Fibroblast of lung (primary cell): ENCODE measurements at places on chromosomes 6 and 20. TPM values are rescaled to one million over a fixed set of nuclear protein-coding genes. Genes with fewer than 3 reads are reported as not detected.
A peak's percentile ranks its signal among the peaks of the same experiment; 100 is the strongest.

DNA sequence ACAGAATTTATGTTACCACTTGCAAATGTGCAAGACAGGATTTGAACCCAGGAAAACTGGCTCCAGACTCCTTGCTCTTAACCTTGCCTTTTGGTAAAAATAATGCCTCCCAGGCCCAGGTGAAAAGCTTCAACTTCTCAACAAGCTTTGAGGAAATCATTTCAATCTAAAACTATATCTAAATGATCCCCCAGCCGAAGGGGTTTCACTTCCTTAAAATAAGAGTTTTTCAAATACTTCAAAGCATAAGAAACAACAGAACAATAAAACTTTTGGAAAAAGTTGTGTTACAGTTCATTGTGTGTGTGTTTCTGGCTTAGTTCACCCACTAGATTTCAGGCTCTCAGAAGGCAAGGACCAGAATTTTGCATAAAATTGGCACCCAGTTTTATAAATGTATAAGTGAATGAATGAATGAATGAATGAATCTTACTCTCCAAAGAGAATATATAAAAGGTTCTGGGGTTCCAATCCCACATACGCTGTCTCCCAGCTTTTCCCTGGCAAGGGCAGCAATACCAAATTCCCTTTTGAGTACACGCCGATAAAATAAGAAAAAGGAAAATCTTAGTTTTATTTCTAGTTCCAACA lies 5.4 kb downstream of the OR2H2 start:
- no peak for DNase-seq

GRCh38 chr6:85463621-85464259 lies 13.9 kb downstream of the NT5E start:
- DNase-seq, result no peak

The THEMIS gene
- polyA plus RNA-seq, result not detected in 2 replicates

The GRM1 gene
- polyA plus RNA-seq, result 0.03 TPM in 1 of 2 replicates, not detected in the other

The TREML1 gene
- polyA plus RNA-seq, result not detected in 2 replicates

The KHDC1L gene
- polyA plus RNA-seq, result 0.12 and 0.19 TPM in 2 replicates

The ZBTB46 gene
- polyA plus RNA-seq, result 0.53 and 0.96 TPM in 2 replicates

The PGC gene
- polyA plus RNA-seq, result not detected in 2 replicates

DNA sequence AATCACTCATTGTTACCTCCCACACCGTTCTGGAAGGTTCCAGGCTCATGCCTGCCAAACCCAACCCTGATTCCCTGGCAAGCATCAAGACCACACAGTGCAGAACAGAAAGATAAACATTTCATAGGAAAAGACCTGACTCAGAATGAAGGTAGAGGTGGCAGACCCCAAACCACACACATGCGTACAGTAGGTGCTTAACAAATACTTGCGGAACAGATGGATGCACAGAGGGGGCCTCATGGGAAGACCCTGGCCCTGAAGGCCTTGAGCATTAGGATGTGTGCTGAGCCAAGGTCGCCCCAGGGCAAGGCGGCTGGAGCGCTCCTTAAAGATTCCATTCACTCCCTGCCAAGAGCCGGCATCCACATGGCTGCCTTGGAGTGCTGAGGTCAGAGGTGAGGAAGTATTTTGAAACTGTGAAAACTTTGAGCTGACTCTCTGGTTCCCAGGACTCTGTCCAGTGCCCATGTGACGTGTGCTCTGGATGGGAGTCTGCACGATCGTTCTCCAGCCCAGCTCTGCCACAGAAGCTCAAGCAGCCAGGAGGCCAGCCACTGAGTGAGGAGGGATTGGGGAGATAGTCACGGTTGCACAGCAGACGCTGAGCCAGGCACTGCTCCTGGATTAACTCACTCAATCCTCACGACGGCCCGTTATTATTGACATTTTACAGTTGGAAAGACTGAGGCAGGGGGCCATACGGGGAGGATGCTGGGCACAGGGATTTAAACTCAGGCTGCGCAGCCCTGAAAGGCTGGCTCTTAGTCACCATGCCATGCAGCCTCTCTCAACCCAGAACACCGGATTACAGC lies 65.5 kb upstream of the AFDN start:
- DNase-seq, result peak; percentile 75

The KCNK15 gene
- 0.03 and 2.2 TPM in 2 replicates for polyA plus RNA-seq

DNA sequence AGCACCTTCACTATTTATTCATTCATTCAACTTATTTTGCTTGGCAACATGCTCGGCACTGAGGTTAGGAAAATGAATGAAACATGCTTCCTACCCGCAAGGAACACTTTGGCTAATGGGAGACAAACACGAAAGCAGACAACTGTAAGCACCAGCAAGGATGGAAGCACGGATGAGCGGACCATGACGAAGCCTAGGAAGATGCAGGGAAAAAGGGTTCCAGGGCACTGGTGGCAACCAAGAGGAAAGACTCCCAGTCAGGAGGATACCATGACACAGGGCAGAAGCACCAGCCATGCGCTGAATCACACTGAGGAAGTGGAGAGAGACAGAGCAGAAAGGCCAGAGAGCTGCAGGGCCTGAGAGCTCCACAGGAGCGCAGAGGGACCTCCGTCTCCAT lies 9.8 kb downstream of the PDE10A start:
- DNase-seq, result peak; percentile 44

GRCh38 chr6:80622641-80623040 lies 516.2 kb downstream of the BCKDHB start:
- no peak for DNase-seq

DNA sequence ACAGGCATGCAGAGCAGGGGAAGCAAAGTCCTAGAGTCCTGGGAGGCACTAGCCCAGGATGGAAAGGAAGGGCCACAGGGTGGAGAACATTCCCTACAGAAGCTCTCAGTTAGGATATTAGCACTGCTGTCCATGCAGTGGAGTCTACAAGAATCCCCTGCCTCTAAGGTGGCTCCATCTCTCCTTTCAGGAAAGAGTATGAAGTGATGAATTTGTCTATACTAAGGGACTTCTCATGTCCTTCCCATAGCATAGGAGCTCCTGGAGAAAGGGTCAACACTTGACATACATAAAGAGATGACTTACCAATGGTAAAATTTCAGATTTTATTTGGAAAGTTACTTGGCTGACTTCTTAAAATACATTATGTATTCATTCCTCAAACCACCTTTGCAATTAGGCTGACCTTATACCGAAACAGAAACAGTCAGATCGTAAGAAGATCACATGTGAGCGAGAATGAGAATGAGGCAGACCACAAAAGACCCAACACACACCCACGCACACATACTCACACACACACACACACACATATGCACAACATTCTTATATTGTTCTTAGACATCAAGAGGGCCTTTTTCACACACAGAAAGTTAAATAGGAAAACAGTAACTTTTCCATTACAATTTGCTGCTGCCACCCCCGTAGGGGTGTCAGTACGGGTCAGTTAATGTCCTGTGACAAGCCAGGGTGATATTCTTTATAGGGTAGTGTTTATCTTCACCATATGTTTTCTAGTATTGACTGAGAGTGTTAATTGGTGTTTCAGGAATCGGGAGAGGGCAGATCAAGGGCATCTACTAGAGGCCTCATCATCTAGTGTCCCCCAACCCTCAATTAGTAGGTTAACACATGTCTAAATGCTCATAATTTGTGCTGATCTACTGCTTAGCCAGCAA lies 159.4 kb downstream of the FAXC start:
- no peak for DNase-seq

GRCh38 chr6:2680264-2680922 lies 70.3 kb downstream of the MYLK4 start:
- no peak for DNase-seq

DNA sequence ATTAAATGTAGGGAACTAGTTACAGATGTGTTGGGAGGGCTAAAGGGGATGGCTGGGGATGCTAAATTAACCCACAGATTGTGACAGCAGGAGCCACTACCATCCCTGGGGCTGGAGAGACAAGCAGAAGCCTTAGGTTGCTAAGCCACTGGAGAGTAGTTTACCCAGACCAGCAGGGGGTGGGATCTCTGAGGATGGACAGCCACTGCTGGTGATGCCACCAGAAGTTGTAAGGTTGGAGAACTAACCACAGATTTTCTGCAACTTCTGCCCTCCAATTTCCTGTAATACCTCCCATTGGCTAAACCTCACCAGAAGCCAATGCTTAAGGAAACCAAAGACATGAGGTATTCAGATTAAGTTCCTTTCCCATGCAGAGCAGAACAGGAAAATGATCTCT lies 139.6 kb upstream of the NOX3 start:
- no peak for DNase-seq

GRCh38 chr20:62765021-62765420 lies 31.3 kb upstream of the MRGBP start:
- DNase-seq, result no peak

DNA sequence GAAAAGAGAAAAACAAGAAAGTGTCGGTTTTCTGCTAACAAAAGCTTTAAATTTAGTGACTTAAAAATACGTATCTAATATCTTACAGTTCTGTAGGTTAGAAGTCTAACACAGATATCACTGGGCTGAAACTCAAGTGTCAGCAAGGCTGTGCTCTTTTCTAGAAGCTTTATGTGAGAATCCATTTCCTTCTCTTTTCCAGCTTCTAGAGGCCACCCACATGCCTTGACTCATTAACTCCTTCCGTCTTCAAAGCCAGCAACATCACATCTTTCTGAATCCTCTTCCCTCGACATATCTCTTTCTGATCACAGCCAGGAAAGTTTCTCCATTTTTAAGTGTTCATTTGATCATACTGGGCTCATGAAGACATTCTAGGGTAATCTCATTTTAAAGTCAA lies 262.0 kb downstream of the MAFB start:
- no peak for DNase-seq

The FAM110A gene
- polyA plus RNA-seq, result 1.5 and 4.0 TPM in 2 replicates

DNA sequence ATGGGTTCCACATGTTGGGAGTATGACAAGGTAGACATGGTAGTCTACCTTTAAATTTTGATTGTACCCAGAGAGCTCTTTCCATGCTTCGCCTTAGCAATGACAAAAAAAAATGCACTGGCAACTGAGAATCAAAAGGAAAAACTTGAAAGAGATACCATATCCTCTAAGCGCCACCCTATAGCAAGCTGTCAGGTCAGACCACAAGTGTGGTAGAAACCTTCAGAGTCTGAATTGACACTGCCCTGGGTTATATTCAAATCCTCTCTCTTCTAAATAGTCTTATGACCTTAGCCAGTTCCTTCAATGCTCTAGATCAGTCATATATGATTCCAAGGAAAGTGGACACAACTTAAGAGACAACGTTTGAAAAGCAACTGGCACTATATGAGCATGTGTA lies 45.6 kb upstream of the SMLR1 start:
- DNase-seq, result no peak

The SNAP25 gene
- 7.2 and 8.2 TPM in 2 replicates for polyA plus RNA-seq

GRCh38 chr6:126477678-126478077 lies 137.8 kb downstream of the CENPW start:
- DNase-seq, result no peak

The UST gene
- 6.8 and 9.7 TPM in 2 replicates for polyA plus RNA-seq

- DNase-seq, result no peak
Observed at GRCh38 chr6:51098791-51099190, 280.1 kb downstream of the TFAP2B start.

DNA sequence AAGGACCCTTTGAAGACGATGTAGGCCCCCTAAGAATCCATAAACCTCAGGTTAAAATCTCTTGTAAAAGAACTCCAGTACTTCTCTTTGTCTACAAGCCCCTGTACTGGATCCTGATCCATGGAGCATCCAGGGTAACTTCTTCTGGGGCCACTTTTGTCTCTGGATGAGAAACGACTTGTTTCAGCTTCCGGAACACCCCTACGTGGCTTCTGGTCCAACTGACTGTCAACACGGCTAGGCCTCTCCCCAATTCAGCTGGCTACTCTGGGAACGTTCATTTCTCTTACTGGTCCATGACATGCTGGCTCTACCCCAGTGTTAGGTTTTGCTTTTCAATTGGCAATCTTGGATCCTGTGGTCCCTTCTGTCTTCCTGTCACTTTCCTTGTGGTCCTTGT lies 198.0 kb downstream of the BACH2 start:
- DNase-seq, result peak; percentile 61

DNA sequence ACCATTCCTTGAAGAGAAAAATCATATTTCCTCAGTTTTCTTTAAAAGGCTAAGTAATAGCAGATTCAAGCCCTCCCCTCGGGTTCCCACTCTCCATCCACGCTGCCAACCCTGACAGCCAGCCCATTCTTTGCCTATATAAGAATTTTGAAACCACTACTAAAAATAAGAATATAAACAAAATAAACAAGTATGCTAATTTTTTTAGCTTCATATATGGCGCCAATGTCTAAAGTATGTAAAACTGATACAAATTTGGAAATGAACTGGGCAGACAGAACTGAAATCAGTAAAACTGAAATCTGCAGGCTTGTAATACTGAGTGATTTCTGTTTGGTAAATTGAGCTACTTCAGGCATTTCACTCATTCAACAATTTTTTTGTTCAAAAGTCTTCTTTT lies 19.0 kb downstream of the ELOVL2 start:
- DNase-seq, result no peak

GRCh38 chr6:148370176-148370575 lies 27.5 kb downstream of the SASH1 start:
- DNase-seq, result no peak

DNA sequence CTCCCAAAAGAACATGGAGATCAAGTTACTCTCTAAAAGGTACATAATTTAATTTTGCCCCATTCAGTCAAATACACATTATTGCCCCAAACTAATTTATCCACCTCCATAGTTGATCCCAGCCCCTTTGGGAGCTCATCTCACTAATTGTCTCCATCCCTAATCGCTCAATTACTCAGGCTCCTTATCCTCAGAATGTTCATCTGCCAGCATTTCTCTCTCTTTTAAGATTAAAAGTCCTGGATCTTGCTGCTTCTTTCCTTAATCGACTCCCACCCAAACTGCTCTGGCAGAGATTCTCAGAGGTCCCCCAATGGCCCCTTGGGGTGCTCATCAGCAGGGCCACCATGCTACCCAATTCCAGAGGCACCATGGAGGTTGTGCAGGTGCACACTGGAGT lies 18.4 kb upstream of the NNAT start:
- DNase-seq, result no peak

- DNase-seq, result no peak
Observed at GRCh38 chr20:13034115-13034514, 25.3 kb downstream of the SPTLC3 start.

DNA sequence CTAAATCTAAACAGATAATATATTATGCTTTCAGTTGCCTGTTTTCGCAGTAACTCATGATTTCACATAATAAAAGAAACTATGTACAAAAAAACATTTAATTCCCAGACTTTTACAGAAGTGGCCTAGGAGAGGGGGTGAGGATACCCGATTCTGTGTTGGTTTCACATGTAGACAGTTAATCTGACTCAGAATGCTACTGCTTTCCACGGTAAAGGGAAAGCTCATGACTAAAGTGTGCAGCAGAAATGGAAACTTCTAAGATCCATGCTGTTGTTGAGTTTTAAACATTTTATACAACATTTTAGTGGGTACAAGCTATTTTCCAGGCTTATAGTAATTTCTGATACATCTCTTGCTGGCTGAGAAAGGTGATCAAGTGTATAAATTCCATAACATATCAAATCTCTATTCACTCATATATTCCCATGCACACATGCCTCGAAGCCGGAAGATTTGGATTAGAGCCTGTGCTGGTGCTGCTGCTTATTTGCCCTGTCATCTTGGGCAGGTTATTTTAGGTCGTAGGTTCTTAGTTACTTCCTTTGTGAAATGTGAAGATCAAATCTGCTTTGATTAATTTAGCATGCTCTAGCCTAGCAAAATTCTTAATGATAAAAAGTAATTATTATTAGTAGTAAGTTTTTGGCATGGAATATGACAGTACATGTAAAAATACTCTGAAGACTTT lies 896.7 kb upstream of the MAP3K7 start:
- DNase-seq, result no peak

The PAK5 gene
- not detected in 2 replicates for polyA plus RNA-seq

GRCh38 chr6:34906826-34907225 lies 17.8 kb downstream of the ANKS1A start:
- DNase-seq, result no peak
